ENCODE measurements at places on chromosomes 7 and 10. TPM values are rescaled to one million over a fixed set of nuclear protein-coding genes. Genes with fewer than 3 reads are reported as not detected.

UBE2D1 gene
- polyA plus RNA-seq = 34.6 TPM

SERPINE1 gene
- polyA plus RNA-seq = 4.8 TPM

P4HA1 gene
- 51.2 TPM for polyA plus RNA-seq

TCF7L2 gene
- 58.7 TPM for polyA plus RNA-seq

- no peak for DNase-seq
- H3K4me3 ChIP-seq = no peak overlapping the region
- peaks cover 3% of the 10 kb centered on the region for H3K4me1 ChIP-seq
These were observed 293.4 kb upstream of the MKLN1 start for GRCh38 chr7:131034166-131034881.

- no peak overlapping the region for H3K27ac ChIP-seq
- DNase-seq = no peak
- H3K27me3 ChIP-seq = no peaks in the 10 kb centered on the region
- H3K4me1 ChIP-seq = no peaks in the 10 kb centered on the region
These were observed 32.9 kb upstream of the PRKAR1B start for GRCh38 chr7:760006-760405.

DNA sequence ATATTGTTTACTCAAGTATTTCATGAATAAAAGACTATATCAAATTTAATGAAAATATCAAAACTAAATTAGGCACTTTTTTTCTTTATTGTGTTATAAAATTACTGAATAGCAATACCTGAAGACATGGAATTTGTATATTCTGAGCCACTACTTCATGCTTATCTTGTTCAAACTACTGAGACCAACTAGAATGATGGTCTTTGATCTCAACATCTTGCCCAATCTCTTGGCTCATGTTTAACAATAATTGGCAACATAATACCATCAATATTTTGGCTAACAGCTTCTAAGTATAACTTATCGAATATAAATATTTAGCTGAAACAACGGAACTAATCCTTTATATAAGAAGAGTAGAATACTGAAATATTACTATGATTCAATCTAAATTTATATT is 56.5 kb upstream of the AGMO start:
- no peak overlapping the region for H3K4me3 ChIP-seq
- H3K27me3 ChIP-seq = no peaks in the 10 kb centered on the region
- no peaks in the 10 kb centered on the region for H3K4me1 ChIP-seq
- DNase-seq = no peak
- no peaks in the 10 kb centered on the region for H3K36me3 ChIP-seq

GRCh38 chr7:53350241-53350640 is 314.8 kb downstream of the POM121L12 start:
- H3K27me3 ChIP-seq = no peaks in the 10 kb centered on the region
- no peak overlapping the region for H3K27ac ChIP-seq
- DNase-seq = no peak
- H3K4me1 ChIP-seq = no peaks in the 10 kb centered on the region
- no peak overlapping the region for H3K4me3 ChIP-seq
- no peaks in the 10 kb centered on the region for H3K36me3 ChIP-seq

- no peak overlapping the region for H3K4me3 ChIP-seq
- H3K36me3 ChIP-seq = no peaks in the 10 kb centered on the region
- H3K27ac ChIP-seq = no peak overlapping the region
- no peaks in the 10 kb centered on the region for H3K27me3 ChIP-seq
- no peaks in the 10 kb centered on the region for H3K4me1 ChIP-seq
These were observed 305.8 kb upstream of the IGFBP3 start for GRCh38 chr7:46226860-46227259.

- no peaks in the 10 kb centered on the region for H3K36me3 ChIP-seq
- H3K27me3 ChIP-seq = no peaks in the 10 kb centered on the region
- no peak overlapping the region for H3K4me3 ChIP-seq
- H3K4me1 ChIP-seq = no peaks in the 10 kb centered on the region
- no peak overlapping the region for H3K27ac ChIP-seq
These were observed 98.2 kb upstream of the ASAH2 start for GRCh38 chr10:50349554-50349953.

DNA sequence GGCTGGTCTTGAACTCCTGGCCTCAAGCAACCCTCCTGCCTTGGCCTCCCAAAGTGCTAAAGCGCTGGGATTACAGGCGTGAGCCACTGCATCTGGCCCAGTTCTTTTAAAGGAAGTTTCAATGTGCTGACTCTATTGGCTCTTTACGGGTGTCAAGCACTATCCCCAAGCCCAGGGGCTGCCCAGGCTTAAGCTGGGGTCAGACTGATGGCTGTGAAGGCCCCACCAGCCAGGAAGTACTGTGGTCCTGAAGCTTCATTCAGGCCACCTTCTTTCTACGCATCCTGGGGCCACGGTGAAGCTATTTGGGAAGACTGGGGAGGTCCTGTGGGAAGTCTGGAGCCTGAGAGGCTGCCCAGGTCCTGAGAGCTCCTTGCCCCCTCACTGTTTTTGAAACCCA is 8.0 kb downstream of the GPR15LG start:
- H3K27ac ChIP-seq = no peak overlapping the region
- H3K4me1 ChIP-seq = peaks cover 17% of the 10 kb centered on the region
- no peak for DNase-seq
- H3K27me3 ChIP-seq = no peaks in the 10 kb centered on the region
- H3K4me3 ChIP-seq = no peak overlapping the region

GRCh38 chr10:93746844-93747284 is 10.9 kb upstream of the LGI1 start:
- no peaks in the 10 kb centered on the region for H3K27me3 ChIP-seq
- peaks cover 13% of the 10 kb centered on the region for H3K4me1 ChIP-seq
- H3K27ac ChIP-seq = peak overlapping the region; percentile 72
- H3K4me3 ChIP-seq = no peak overlapping the region
- no peaks in the 10 kb centered on the region for H3K36me3 ChIP-seq

DNA sequence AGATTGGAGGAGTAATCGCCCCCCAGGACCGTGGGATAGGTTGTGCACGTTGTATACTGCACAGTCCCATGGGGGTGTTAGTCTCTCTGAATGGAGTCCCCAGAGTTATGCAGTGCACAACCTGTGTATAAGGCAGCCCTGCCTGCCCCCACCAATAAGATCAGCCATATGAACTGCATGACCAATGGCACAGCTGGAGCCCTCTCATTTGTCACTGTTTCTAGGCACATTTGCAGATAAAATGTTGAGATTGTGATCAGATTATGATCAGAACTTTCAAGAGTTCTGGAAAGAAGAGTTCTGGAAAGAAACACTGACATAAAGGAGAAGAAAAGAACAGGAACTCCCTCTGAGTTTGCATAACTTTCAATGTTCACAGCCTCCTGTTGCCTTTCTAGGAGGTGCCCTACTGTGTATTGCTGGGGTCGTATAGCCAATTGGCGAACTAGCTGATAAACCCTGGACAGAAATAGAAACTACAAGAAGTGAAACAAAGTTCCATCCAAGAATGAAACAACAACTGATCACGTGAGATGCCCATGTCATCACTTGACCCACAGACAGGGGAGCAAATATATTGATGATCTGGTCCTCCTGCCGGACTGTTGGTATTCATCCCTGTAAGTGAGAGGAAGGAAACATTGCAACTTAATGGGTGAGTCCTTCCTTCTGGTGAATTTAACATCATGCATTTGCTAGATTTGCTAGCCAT is 49.6 kb upstream of the TOMM7 start:
- no peak for DNase-seq
- H3K4me1 ChIP-seq = no peaks in the 10 kb centered on the region
- H3K27ac ChIP-seq = no peak overlapping the region
- H3K27me3 ChIP-seq = no peaks in the 10 kb centered on the region
- no peak overlapping the region for H3K4me3 ChIP-seq
